KG1 (cell line): ENCODE measurements at places on chromosomes 13 and 19.

- no peak for DNase-seq
Observed at GRCh38 chr19:18119717-18120105, 22.1 kb downstream of the MAST3 start.

DNA sequence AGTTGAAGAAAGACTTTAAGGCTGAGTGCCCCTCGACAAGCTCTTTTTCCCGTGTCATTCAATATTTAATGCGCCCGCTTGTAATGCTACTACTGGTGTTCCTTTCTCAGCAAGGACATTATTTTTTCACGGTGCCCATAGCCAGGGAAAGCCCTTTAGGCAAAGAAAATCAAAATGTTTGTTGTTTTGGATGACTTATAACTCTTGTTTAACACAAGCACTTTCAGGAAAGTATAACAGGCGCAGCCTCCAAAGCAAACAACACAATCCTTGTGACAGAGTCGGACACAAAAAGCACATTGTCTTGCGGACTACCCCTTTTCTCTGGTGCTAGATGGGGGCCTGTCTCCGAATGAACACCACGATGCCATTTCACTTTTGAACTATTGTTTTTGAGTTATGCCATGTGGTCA lies 12.4 kb downstream of the ZIC5 start:
- DNase-seq: no peak

DNA sequence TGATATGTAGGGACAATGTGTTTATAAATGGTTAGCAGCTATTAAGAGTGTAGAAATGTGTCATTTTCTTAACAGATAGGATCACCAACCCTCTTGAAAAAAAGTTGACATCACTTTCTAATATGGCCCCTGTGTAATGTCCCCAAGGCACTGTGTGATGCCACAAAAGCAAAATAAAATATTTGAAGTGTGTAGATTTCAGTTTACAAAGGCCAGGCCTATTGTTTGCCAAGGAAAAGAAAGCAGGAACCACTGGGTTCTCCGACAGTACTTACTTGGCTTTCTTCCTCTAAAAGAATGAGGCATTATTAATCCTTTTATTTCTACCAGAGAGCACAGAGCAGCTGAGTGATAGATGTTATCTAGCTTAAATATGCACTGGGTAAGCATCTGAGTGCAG lies 10.5 kb upstream of the GJA3 start:
- no peak for DNase-seq

- no peak for DNase-seq
Observed at GRCh38 chr13:23022704-23023103, 158.1 kb upstream of the SGCG start.

DNA sequence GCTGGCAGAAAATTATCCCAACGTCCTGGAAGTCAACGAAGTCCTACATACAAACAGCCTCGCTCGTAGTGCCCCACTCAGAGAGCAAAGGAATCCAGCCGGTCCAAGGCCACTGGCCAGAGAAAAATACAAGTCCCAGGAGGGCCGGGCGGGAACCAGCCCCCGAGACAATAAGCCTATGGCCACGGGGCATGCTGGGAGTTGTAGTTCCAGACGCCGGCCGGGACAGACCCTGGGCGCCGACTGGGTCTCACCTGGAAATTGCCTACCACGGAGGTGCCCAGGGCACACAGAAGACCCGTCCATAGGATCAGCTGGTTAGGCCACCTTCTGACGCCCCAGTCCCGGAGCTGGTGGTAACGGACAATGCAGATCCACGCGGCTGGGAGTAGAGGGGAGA lies 5.4 kb downstream of the TMEM150B start:
- no peak for DNase-seq

DNA sequence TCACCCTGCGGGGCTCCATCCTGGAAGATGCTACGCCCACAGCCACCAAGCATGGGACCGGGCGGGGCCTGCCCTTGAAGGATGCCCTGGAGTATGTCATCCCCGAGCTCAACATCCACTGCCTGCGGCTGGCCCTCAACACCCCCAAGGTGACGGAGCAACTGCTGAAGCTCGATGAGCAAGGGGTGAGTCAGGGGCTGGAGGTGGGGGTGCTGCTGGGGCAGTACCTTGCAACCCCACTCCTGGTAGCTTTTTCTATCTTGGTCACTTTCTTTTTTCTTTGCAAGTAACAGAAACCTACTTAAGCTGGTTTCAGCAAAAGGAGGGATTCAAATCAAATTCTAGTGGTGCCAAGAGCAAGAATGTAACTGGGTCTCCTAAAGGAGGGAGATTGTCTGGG lies 124.1 kb downstream of the DPF1 start:
- no peak for DNase-seq

DNA sequence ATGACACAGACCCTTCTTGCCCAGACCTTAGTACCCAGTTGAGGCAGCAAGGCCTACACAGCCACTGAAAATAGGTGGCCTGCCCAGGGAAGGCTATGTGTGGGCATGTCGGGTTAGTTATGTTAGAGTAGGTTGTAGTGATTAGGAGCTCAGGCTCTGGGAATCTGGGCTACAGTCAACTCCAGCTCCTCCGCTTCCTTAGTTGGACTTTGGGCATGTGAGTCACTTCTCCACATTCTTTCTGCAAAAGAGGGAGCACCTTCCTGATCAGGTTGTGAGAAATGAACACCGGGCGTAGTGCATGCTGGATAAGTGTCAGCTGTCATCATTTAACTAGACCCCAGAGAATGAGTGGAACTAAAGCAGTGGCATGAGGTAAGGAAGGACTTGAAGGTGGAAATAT lies 64.8 kb downstream of the ARHGAP35 start:
- no peak for DNase-seq

GRCh38 chr19:46192992-46193650 lies 36.4 kb upstream of the IGFL1 start:
- no peak for DNase-seq
